ENCODE measurements at places on chromosomes 3 and 15.
A peak's percentile ranks its signal among the peaks of the same experiment; 100 is the strongest.

DNA sequence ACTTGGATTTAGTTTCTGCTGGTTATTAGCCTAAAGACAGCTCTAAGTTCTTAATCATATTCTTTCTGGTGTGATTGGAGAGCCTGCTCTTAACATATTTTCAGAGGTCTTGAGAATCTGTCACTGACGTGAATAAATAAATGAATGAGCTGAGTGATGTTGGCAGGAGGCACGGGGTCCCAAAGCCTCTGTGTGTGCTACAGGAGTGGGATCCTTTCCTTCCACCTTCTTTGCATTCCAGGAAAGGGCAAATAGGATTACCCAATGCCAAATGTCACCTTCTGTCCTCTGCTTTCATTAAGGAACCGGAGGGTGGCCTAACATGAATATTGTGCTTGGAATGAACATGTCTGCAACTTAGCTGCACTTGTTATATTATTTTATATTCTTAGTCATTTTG lies 53.1 kb downstream of the CD47 start:
- no peak for DNase-seq

DNA sequence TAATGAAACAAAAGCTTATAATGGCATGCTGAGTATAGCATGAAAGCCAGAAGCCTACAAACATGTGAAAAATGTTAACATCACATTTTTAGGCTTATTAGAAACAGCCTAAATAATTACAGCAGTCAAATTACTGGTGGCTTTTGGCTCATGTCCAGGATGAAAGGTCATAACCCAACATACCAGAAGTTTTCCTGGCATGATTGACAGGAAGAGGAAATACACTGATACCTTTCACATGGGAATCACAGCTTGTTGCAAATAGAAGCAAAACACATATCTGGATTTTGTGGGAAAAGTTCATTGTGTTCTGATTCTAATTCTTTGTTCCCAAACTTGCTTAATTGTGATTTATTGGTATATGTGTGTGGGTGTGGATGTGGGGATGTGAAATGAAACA lies 393.5 kb upstream of the ARRDC4 start:
- no peak for DNase-seq

GRCh38 chr3:172133838-172134237 lies 94.5 kb downstream of the FNDC3B start:
- DNase-seq, result no peak

DNA sequence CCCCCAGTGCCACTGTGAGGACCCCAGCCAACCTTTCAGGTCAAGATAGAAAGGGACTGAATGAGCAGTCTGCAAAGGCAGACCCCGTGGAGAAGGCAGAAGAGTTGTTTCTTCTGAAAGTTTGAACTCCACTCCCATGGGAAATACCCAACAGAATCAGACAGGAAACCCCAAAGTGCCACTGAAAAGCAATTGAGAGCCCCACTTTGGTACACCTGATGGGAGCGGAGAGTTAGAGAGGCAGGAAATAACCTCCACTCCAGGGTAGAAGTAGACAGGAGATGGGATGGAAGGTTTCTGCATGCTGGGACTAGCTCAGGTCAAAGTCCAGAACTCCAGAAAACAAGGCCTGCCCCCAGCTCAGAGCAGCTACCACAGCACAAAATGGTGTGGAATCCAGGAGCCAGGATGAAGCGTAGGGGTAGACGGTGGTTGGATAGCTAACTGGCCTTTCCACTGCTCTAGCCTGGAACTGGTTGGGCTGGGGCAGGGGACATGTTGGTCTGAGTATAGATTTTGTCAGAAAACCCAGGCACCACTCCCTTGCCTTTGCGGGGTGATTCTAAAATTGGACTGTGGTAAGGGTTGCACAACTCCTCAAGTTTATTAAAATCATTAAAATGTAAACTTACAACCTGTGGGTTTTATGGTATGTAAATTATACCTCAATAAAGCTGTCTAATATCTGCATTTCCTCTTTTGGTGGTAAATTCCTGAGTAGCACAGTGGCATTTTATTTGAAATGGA lies 1.9 kb upstream of the RAB43 start:
- peak; percentile 62 for DNase-seq
